ENCODE measurements at places on chromosomes 2 and 18.

DNA sequence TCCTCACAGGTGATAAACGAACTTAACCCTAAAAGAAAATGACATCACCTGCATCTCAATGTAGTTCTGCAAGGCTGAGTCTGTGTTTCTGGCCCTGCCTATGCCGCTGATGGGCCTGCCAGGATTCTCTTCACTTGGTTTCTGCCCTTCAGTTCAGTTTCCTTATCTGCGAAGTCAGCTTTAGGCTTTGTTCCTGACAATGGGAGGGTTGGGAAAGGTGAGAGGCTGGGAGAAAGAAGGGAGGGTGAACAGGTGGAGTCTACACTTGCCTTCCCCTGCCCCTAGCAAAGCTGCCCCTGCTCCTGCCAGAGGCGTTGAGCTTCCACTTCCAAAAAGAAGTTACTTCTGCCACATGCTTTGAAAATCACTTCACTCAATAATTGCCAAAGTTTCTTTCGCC is 124.0 kb upstream of the APCDD1 start:
- no peak for DNase-seq

- DNase-seq: no peak
These were observed 89.2 kb downstream of the ZNF516 start for GRCh38 chr18:76405681-76406356.

- no peak for DNase-seq
These were observed 44.2 kb downstream of the VSNL1 start for GRCh38 chr2:17584689-17585088.

DNA sequence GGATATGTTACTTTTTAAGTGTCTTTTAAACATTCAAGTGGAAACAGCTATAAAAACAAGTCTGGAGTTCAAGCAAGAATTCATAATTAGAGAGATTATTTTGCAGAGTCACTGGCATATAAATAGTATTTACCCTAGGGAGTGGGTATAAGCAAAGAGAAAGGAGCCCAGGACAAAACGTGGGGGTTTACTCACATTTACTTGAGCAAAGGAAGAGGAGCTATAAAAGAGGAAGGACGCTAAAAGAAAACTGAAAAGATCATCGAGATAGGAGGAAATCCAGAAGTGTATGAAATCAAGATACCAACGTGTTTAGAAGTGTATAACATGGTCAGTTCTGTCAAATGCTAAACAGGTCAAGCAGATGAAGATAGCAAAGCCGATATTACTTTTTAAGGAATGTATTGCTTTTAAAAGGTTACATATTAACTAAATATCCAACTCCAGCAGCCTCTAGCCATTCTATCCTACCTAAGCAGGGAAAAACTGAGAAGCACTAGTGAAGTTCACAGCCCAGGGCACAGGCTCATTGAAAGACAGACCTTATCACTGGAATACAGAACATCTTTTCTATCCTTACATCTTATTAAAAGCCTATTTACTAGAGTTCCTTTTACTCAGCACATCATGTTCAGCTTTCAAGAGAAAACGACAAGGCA is 8.6 kb downstream of the KANSL1L start:
- no peak for DNase-seq

DNA sequence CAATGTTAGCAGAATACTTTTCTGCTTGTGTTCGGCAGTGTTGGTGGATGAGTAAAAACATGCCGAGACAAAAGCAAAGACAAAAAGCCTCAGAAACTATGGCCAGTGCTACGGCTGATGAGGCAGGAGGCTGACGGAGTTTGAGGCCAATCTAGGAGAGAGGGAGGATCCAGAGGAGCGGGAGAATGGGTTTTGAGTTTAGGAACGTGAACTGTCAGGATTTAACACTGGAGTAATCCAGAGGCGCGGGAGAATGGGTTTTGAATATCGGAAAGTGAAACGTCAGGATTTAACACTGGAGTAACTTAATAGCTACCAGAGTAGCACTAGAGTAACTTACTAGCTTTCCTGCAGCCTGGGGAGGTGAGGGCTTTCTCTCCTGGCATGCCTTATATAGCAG is 37.4 kb downstream of the LYPD6B start:
- DNase-seq: no peak

DNA sequence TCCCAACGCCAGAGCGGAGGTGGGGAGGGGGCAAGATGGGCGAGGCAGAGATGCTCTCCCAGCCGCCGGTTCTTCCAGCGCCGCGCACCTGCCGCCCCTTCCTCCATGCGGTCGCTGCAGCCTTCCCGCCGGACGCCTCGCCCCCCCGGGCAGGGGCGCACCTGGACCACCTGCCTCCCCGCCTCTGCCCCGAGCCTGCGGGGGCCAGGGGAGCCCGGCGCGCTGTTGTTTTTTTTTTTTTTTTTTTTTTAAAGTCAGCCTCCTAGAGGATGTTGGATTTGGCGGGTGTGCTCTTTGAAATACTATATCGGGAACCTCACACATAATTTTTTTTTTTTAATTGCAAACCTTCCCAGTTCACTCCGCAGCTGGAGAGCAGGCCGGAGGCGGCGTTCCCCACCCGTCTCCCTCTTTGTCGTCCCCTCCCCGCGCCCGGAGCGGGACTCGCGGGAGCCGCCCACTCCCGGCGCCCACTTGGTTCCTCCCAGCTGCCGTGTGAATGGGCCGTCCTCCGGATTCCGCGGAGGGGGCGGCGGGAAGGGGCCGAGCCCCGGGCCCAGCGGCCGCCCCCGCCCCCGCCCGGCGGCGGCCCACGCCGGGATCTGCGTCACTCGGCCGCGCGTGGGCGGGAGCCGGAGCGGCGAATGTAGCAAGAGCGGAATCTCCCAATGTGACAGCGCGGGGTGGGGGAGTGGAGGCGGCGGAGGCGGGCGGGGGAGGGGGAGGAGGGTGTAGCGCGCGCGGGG is 421 bp upstream of the NAB1 start:
- DNase-seq: peak; percentile 48

- DNase-seq: no peak
These were observed 3.1 kb downstream of the FEZ2 start for GRCh38 chr2:36594849-36595248.

GRCh38 chr2:224927011-224927410 is 115.3 kb downstream of the DOCK10 start:
- DNase-seq: no peak

DNA sequence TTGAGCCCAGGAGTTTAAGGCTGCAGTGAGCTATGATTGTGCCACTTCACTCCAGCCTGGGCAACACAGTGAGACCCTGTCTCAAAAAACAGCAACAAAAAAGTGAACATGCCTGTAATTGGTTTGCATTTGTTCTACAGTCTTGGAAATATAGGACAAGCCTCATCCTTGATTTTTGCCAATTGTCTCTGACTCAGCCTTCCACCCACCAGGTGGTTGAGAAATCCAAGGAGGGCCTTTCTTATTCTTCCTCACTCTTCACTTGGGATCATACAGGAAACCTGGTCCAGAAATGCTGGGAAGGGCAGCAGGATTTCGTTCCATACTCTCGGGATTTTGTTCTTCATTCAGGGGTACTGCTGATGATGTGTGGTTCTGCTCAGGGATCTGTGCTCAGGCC is 94.6 kb downstream of the CDC42EP3 start:
- no peak for DNase-seq

- DNase-seq: no peak
These were observed 125.8 kb downstream of the C1D start for GRCh38 chr2:67936969-67937368.

- DNase-seq: no peak
These were observed 4.3 kb upstream of the COL6A3 start for GRCh38 chr2:237418300-237418699.

- DNase-seq: no peak
These were observed 447.4 kb downstream of the EPHA4 start for GRCh38 chr2:221124532-221125240.

Measured in stimulated activated CD4-positive, alpha-beta T cell treated with anti-CD3 and anti-CD28 coated beads, Interleukin-12 subunit alpha, Interleukin-12 subunit beta, amount 100 ng/mL, for 48 hours (primary cell).